Natural killer cell treated with Interleukin-12 subunit alpha and Interleukin-12 subunit beta and Interleukin-15 and Interleukin-18, amount 100 ng/mL, for 72 hours (primary cell): ENCODE measurements at places on chromosomes 2 and 18. TPM values are rescaled to one million over a fixed set of nuclear protein-coding genes. Genes with fewer than 3 reads are reported as not detected.

UCN gene
- 1.3 TPM for total RNA-seq

RNF144A gene
- total RNA-seq: 66.1 TPM

SLC16A14 gene
- total RNA-seq: not detected

C2orf69 gene
- 13.5 TPM for total RNA-seq

LGALSL gene
- 0.31 TPM for total RNA-seq

FAM136A gene
- 45.5 TPM for total RNA-seq

LRATD1 gene
- total RNA-seq: not detected

COL5A2 gene
- 0.53 TPM for total RNA-seq

ASB18 gene
- total RNA-seq: not detected

CFAP53 gene
- total RNA-seq: 0.92 TPM

TUBB8B gene
- not detected for total RNA-seq

SKA1 gene
- total RNA-seq: 38.0 TPM

KCNIP3 gene
- not detected for total RNA-seq

C2orf78 gene
- total RNA-seq: not detected

SAG gene
- not detected for total RNA-seq

COBLL1 gene
- 3.1 TPM for total RNA-seq

DPP4 gene
- total RNA-seq: 102 TPM

ZNF892 gene
- 4.4 TPM for total RNA-seq

FOXD4L1 gene
- 0.31 TPM for total RNA-seq

HSBP1L1 gene
- 1.2 TPM for total RNA-seq

CD28 gene
- total RNA-seq: 3.2 TPM

ASPRV1 gene
- 0.55 TPM for total RNA-seq

GPR55 gene
- total RNA-seq: 5.5 TPM

RAB31 gene
- 6.9 TPM for total RNA-seq

POMC gene
- 3.4 TPM for total RNA-seq

KLHL30 gene
- total RNA-seq: not detected

RNU2-63P gene
- 39.8 TPM for total RNA-seq

HAAO gene
- not detected for total RNA-seq

CTDP1 gene
- total RNA-seq: 45.3 TPM

STRN gene
- 36.0 TPM for total RNA-seq

M1AP gene
- total RNA-seq: not detected

TSPYL6 gene
- not detected for total RNA-seq

LONRF2 gene
- not detected for total RNA-seq

SNTG2 gene
- total RNA-seq: 0.31 TPM

GKN1 gene
- not detected for total RNA-seq
